ENCODE measurements at places on chromosomes 13 and 19. TPM values are rescaled to one million over a fixed set of nuclear protein-coding genes. Genes with fewer than 3 reads are reported as not detected.

The ADGRE1 gene
- total RNA-seq: 0.08 TPM

DNA sequence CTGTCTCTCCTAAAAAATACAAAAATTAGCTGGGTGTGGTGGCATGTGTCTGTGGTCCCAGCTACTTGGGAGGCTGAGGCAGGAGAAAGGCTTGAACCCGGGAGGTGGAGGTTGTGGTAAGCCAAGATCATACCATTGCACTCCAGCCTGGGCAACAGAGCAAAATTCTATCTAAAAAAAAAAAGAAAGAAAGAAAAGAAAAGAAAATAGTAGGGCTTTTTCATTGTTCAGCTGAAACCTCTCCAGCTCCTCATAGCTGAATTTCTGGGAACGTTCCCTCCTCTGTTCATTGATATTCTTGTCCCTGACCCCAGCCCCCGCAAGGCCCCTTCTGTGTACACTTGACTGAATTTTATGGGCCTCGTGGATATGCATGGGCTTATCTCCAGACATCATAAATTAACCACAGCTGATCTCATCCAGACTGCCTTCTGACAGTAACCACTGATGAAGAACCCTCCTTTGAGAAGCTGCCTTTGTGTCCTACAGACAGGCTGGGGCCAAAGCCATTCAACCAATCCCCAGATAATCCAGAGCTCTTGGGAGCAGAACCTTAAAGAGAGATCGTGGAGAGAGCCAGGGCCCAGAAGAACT, at the start of gene ELSPBP1:
ELSPBP1 (plus strand) TSS at position 424 of the 594 bp plus-strand sequence. CDS start 14,036 bp downstream, outside the sequence.
- no peak for DNase-seq

GRCh38 chr19:33375837-33376159, 2.3 kb downstream of the CEBPG start:
- DNase-seq: no peak

The PCSK4 gene
- total RNA-seq: 9.9 TPM

GRCh38 chr19:38360839-38361631, 13.3 kb upstream of the PSMD8 start:
- no peak for DNase-seq

DNA sequence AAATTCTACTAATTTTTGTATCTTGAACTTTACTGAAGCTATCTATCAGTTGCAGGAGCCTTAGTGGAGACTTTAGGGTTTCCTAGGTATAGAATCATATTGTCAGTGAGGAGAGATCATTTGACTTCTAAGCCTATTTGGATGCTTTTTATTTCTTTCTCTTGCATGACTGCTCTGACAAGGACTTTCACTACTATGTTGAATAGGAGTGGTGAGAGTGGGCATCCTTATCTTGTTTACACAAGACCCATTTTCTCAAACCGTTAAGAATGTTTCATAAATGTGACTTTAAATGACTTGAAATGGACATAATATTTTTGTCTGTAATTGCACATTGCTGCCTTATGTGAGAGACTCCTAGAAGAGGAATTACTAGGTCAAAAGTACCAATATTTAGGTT, 17.9 kb upstream of the CSNK1A1L start:
- no peak for DNase-seq

DNA sequence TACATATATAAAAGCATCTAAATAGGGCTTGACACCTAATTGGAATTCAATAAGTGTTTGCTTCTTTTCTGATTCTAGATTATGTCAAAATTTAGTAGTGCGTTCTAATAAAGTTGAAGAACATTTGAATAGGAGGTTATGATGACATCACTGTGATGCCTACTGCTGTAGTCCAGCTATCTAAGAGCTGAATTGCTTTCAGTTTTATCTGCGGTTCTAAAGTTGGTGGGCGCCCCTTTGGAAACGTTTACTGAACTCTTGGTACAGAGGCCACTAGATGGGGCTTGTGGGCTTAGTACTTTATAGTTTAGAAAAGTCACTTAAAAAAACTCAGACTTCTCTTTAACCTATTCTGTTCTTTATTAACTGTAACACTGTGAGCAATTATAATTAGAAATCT, 776.9 kb downstream of the GPC5 start:
- no peak for DNase-seq

DNA sequence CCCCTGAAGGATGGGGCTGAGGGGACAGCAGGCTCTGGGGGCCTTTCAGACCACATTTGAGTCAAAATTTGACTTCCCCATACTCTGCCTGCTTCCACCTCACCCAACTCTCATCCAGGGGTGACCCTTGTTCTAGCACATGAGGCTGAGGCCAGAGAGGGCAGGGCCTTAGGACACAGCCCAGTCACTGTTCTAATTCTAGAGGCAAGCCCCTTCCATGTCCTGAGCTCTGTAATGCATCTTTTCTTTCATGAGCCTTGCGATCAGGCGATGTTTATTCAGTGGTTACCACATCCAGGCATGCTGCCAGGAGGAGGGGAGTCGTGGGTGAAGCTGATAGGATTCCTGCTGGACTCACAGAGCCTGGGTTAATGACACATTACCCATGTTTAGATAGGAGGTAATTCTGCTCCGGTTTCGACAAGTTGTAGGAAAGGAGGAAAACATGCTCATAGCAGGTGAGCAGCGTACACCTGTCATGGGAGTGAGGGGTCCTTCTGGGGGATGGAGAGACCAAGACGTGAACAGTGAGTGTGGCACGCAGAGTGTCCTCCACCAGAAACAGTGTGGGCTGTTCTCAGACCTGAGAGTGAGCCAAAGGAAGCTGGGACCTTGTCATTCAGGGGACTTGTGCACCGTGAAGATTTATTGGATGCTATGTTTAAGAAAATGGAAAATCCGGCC, 9.3 kb downstream of the RPS9 start:
- DNase-seq: peak; percentile 96

- no peak for DNase-seq
These were observed 115.7 kb upstream of the ZNF536 start for GRCh38 chr19:30256496-30256850.

The ATP11A gene
- 85.8 TPM for total RNA-seq

GRCh38 chr13:110263888-110264287, 43.1 kb downstream of the COL4A1 start:
- DNase-seq: no peak

The LILRA1 gene
- total RNA-seq: not detected
